ENCODE measurements at places on chromosomes 6 and 20.

DNA sequence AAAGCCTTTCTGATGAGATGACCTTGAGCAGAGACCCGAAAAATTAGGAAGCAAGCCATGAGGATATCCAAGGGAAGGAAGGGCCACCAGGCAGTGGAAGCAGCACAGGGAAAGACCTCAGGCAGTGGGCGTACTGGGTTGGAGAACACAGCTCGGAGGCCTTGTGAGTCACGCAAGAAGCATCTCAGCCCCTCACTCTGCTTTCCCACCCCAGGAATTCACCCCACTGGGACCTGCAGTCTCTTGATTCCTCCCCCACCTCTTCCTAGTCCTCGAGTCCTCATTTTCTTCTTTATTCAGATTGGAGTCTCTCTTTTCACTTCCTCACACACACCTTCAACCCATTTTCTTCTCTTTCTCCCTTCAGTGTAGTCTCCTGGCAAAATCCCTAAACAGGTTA lies 27.0 kb downstream of the RPRD1B start:
- no peak for DNase-seq

- no peak for DNase-seq
Measured at GRCh38 chr6:157281570-157281969, 41.7 kb downstream of the TMEM242 start.

GRCh38 chr20:14518648-14519047 lies 181.2 kb upstream of the FLRT3 start:
- no peak for DNase-seq

GRCh38 chr6:89895276-89895874 lies 1.1 kb downstream of the GJA10 start:
- no peak for DNase-seq

- DNase-seq: no peak
Measured at GRCh38 chr20:48740292-48740649, 87.5 kb downstream of the PREX1 start.

- no peak for DNase-seq
Measured at GRCh38 chr6:136994782-136995181, 50.0 kb downstream of the IL20RA start.

GRCh38 chr6:89492025-89492640 lies 59.2 kb downstream of the ANKRD6 start:
- no peak for DNase-seq

DNA sequence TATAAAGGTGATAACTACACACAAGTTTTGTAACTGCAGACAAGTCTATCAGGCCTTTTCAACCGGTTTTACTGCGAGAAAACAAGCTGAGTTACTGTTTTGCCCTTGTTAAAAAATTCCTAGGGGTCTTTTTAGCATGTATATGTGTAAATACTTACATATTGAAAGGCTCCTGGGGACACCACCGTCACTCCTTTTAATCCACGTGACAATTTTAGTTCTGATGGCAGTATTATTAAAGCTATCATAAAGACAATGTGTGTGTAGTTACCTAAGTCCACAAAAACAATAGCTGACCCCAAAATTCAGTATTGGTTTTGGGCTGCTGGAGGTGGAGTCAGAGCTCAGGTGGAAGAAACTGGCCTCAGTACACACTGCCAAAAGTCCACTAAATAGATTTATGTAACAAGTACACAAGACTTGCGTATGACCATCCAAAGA lies 41.3 kb upstream of the HFE start:
- no peak for DNase-seq

DNA sequence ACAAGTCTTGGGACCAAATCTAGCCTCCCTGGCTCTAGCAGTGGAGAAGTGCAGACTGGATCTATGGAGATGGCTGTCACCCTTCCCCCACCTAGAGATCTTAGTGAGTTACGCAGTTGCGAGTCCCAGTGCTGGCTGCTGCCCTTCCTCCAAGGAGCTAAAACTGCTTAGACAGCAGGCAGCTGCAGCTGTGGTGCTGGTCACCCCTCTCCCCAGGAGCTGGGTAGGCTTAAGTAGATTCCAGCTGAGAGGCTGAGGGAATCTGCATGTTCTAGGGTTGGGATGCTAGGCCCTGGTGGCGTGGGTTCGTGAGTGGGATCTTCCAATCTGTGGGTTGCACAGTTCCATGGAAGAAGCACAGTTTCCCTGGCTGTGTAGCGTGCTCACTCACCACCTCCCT lies 120.2 kb downstream of the SLC35B3 start:
- DNase-seq: no peak

GRCh38 chr6:101435038-101435437 lies 41.5 kb downstream of the GRIK2 start:
- DNase-seq: no peak

DNA sequence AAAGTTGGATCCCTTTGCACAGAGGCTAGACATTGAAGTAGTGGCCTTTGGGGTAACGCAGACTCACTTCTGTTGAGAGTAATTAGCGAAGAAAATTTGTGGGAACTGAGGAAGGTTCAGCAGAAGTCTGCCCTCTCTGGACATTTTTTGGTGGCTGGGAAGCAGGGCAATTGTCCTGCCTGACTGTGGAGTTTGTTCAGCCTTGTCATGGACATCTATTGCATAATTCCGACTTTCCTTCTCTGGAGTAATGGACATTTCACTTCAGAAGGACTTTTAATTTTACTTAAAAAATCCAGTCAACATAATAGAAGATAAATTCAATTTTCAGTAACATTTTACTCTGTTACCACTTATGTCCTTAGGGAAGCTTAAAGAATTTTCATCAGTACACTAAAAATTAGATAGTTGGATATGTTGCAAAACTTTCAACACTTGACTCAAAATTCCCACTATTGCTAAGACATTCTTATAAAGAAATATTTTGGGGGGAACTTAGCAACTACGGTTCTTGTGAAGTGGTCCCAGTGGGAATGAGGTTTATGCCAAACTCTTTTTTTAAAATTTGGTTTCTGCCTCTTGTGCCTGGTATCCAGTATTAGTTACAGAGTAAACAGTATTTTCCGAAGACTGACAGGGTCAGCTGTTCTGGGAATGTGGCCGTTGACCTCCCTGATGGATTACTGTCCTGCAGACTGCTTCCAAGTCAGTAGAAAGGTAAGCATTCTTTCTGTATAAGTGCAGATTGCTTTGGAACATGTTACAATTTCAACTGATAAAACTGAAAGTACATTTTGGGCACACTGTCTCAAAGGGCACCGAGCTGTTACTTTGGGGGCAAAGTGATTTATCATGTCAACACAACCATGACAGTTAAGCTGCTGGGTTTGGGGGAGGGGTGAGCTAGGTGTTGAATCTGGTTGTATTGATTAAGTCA lies 100.6 kb upstream of the MLIP start:
- DNase-seq: no peak

GRCh38 chr6:169407325-169407724 lies 153.7 kb upstream of the THBS2 start:
- DNase-seq: no peak

DNA sequence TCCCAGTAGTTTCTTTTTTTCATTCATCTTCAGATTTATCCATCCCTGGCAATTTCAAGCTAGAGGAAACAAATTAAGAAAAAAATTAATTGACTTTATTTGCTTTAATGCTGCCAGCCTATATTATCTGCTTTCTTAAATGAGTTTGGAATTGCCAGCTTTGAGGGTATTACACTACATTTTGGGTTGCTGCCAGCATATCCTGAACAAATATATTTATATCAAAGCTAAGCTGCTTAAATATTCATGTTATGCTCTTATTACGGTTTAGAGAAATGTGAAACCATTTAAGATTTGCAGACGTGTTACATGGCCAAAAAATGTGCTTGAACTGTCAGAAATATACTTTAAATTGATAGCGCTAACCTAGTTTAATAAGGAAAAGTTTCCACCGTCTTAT lies 59.7 kb downstream of the GRIK2 start:
- DNase-seq: no peak

DNA sequence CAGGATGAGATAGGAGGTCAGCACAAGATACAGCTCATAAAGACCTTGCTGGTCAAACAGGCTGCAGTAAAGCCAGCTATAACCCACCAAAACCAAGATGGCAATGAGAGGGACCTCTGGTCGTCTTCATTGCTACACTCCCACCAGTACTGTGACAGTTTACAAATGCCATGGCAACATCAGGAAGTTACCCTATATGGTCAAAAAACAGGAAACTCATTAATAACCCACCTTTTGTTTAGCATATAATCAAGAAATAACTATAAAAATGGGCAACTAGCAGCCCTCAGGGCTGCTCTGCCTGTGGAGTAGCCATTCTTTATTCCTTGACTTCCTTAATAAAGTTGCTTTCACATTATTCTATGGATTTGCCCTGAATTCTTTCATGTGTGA lies 30.9 kb downstream of the SLC22A2 start:
- no peak for DNase-seq

GRCh38 chr20:53385941-53386767 lies 207.5 kb downstream of the ZNF217 start:
- DNase-seq: no peak

DNA sequence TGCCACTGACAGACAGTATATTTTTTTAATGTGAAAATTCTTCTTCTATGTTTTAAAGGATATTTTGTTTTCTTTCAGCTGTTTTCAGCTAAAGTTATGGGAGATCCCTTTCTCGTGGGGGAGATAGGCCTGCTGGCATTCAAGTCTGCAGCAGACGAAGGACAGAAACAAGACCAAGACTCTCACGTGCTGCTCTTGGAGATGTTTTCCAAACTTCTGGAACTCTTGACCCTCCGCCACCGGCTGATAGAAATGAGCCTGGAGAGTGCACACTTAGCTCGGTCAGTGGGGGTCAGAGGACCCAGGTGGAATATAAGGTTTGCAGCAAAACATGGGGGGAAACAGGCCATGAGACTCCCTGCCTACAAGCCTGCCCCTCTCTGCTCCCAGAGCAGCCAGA lies 120.5 kb downstream of the CD164 start:
- DNase-seq: no peak

GRCh38 chr6:148869585-148869984 lies 122.8 kb downstream of the UST start:
- DNase-seq: no peak

DNA sequence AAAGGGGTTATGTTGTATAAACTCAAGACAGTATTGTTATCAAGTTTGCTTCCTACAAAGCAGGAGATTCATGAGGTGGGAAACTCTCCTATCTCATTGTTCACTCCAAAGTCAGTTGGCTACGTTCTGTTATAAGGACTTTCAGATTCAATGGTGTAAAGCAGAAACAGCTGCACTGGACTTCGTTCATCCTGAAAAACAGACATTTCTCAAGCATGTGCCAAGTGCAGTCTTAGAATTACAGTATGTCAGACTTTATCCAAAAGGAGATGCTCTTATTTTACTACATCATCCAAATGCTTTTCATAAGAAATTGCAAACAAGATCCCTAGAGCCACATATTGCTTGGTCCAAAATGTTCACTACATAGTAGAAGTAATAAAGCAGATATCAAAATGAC lies 14.9 kb downstream of the COL21A1 start:
- no peak for DNase-seq

DNA sequence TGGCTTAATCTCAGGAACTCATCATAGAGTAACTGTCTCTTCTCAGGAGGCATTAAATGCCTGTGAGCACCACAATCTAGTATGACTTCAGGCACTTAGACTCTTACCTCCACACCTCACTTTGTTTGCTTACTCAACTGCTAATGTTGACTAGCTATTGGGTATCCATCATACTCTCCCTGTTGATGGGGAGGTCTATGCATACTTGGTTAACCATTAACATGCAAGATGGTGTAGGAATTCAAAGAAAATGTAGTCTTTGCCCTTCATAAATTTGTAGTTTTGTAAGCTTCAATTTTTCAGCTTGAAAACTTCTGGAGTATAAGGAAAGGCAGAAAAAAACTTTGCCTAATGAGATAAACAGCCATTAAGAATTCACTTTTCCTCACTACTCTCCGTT lies 501.0 kb upstream of the MARCKS start:
- DNase-seq: no peak

DNA sequence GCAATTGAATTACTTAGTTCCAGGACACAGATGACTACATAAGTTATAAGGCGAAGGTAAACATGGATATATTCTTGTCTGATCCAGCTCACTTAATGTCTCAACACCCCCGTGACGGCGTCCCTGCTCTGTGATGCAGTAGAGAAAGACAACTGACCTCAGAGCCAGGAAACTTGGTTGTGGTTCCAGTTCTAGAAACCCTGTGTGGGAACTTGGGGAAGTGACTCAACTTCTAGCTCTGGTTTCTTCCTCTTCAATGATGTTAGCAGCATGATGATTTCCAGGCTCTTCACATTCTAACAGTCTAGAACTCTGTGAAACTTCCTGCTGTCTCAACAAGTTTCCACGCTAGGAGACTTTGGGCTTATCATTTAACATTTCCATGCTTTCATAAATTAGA lies 18.4 kb downstream of the LAMA4 start:
- DNase-seq: peak; percentile 79

- DNase-seq: no peak
Measured at GRCh38 chr6:143408151-143408786, 42.2 kb downstream of the ADAT2 start.

DNA sequence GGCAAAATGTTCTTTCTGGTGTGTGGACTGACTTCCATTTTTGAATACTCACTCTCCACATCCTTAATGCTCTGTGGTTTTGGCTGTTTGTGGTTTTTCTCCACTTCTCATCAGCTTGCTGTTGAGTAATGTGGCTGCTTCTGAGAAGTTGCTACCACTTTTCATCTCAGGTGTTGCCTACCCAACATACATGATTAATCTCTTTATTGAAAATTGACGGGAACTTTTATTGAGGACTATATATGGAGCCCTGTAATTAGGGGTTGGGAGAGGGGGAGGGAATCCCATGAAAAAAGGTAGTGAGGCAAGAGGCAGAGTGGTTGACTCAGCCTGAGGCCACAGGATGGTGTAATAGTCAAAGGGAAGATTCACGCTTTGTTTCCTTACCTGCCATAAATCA lies 17.6 kb downstream of the IL22RA2 start:
- peak; percentile 55 for DNase-seq

GRCh38 chr20:20755231-20755630 lies 42.8 kb upstream of the RALGAPA2 start:
- DNase-seq: no peak

- no peak for DNase-seq
Measured at GRCh38 chr6:74249658-74250057, 553.7 kb downstream of the CD109 start.

DNA sequence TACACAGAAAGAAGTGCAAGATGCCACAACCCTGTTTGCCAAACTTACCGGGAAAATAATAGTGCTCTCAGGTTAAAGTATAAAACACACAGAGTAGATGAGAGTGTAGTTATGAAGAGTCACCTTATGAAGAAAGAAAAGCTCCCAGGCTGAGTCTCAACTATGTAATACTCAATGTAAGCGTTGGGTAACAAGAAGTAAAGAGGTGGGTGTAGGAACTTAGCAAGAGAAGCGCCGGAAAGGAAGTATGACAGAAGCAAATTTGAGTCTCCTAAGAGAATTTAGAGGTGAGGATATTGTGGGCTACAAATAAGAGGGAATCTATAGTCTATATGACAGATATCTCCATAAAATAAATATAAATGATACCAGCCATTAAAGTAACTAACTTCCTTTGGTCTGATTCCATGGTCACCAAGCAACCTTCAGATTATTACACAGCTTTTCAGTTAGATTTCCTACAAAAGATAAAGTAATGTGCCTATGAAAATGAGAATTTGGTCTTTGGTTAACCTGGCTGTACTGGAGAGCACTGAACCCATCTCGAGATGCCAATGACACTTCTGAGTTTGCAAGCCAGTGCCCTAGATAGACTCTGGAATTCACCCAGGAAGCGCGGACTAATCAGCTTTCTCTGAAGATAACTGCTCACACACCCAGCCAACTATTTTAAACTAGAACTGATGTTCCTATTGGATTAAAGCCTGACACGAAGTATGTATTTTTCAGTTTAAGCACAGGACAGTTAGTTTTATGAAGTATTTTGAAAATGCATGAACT lies 1.8 kb downstream of the TUBE1 start:
- DNase-seq: no peak
